GM13977 (cell line): ENCODE measurements at places on chromosomes 7 and 10.

- DNase-seq: no peak
Observed at GRCh38 chr10:71661060-71661622, 58.4 kb downstream of the C10orf105 start.

- DNase-seq: no peak
Observed at GRCh38 chr7:64180989-64181388, 26.0 kb upstream of the ZNF735 start.

DNA sequence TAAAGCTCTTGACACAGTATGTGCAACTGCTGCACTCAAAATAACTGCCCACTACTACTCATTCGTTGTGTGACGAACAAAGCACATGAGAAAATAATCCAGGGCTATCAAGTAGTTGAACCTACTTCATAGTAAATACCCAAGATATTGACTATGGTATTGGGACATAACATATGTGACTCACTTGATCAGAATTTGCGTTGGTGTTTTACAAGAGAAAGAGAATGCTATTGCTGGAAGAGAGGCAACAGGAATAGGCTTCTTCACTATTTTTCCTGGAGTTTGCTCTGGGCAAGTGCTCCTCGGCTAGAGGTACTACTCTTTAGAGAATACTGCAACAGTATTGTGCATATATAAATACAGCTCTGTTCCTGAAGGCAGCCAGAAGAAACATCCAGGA lies 2.5 kb downstream of the DGKB start:
- no peak for DNase-seq

DNA sequence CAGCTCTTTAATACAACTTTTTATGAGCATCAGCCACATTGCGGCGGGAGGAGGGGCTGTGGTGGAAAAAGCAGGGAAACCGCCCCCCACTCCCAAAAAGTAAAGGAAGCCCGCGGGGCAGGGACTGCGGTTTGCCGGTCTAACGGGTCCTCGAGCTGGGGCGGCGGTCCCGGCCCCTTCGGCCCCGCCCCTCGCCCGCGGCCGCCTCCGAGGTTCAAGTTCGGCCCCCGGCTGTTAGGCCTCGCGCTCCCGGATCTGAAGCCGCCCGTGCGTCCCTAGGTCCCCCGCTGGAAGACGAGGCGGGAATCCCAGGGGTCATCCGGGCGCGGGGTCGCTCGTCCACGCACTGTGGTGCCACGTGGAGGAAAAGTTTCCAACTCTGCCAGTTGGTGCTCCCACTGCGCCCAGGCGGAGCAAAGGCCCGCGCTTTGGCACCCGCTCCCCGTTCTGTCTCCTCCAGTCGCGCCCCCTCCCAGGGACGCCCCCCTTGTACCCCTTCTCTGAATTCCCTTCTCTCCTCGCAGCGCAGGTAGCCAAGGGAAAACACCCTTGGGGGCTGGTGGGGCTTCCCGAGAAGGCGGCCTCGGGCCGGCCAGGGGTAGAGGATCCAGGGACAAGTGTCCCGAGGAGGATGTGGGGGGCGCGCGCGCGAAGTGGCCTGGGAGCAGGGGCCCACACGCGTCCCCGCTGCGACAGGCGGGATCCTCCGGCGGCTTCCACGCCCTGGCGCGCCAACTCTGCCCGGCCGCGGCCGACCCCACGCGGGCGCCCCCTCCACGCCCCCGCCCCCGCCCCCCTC lies 798 bp upstream of the AUTS2 start:
- DNase-seq: peak; percentile 42

DNA sequence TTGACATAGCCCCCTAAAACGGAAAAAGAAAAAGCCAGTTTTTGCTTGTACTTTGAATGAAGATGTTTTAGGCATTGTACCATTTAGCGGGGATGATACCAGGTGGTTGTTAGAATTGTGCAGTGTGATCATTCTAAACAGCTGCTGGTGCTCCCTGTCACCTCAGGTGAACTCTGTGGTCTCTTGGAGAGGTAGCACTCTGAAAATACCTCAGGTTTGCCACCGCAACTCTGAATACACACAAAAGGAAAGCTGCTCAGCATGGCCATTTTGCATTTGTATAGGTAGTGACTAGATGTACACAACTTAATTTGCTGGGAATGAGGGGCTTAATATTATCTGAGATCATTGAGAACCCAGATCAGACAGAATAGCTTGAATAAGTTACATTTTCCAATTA lies 52.6 kb downstream of the PLEKHA8 start:
- DNase-seq: no peak

DNA sequence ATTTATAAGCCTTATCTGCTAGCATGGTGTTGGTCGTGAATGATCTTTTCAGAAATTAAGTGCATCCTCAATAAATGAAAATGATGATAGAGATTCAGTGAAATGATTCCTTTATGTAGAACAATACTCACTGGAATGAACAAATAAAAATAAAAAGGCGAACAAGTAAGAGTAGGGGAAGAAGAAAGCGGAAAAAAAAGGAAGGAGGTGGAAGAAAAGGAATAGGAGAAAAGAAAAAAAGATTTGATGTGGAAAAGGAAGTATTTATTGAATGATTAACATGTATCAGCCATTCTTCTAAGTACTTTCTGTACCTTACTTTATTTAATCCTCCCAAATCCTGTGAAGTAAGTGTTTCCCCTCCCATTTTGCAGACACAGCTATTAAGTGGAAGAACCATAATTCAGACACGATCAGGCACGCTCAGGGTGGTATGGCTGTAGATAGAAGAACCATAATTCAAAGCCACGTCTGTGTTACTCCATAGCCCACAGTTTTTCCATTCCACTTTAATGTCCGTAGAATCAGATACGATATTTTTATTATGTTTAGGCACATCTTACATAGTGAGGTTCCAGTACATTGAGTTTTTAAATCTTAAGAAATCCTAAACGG lies 156.2 kb upstream of the LAMB4 start:
- DNase-seq: no peak

- DNase-seq: no peak
Observed at GRCh38 chr10:46526682-46527038, 29.8 kb downstream of the GPRIN2 start.

DNA sequence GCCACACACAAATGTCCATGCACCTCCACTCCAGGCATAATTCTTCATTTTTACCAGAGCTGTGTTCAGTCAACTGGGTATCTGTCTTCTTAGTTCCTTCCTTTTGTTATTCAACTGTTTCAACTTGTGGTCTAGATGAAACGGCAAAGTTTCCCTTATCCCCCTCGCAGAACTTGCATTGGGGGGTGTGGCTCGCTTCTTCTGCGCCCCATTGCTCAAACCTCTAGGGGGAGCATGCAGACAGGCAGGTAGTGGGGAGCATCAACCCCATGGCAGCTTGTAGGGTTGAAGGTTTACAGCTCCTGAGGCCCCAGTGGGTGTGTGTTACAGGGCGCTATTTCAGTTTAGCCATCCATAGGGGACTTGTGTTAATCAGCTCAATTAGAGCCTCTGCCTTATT lies 38.3 kb upstream of the COBL start:
- no peak for DNase-seq

- no peak for DNase-seq
Observed at GRCh38 chr7:156100086-156100485, 287.8 kb upstream of the SHH start.

DNA sequence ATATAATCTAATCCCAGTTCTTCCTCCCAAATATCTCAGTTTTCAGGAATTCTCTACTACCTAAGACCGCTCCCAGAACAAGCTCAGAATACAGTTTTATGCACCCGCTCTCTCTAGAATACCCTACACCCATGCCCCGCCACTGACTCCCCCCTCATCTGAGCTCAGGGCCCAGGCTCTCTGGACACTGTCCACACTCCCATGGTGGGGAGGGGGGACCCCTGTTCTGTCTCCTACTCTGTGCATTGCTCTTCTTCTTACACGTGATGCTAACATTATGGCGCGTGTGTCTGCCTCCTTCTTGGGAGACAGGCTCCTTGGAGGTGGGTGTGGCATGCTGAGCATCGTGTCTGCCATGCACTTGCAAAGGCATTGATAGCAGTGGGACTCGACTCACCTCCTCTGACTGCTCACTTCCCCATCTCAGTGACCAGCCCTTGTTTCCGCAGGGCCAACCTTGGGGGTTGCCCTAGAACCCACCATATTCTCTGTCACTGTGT lies 127.9 kb downstream of the TCERG1L start:
- DNase-seq: no peak

DNA sequence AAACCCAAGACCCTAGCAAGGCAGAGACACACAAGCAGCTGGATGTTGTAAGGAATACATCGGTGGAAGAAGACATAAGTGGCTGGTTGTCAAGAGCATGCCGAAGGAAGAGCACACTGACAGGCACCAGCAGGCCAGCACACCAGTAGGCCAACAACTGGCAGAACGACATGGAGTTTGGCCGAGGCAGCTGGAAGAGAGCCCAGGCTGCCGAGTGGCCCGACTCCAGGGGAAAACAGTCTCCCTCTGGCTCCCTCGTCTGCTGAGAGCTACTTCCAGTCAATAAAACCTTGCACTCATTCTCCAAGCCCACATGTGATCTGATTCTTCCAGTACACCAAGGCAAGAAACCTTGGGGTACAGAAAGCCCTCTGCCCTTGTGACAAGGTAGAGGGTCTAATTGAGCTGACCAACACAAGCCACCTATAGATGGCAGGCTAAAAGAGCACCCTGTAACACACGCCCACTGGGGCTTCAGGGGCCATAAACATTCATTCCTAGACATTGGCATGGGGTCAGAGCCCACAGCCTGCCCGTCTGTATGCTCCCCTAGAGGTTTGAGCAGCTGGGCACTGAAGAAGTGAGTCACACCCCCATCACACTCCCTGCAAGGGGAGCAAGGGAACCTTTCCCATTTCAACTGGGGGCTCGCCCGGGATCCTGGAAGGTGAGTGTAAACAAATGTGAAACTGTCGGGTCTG lies 14.7 kb upstream of the TNS3 start:
- no peak for DNase-seq

DNA sequence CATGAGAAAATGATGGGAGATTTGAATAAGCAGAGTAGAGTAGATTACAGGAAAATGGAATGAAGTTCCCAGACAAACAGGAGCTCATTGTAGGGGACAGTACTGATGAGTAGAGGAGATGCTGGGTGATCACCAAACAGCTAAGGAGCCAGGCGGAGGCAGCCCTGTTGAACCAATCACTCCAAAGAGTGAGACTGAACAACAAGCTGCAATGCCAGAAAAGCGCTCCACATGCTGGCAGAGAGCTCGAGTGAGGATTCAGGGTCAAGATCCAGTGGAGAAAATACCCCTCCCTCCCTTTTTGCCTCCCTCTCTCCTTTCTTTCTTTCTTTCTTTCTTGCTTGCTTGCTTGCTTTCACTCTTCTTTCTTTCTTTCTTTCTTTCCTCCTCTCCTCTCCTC lies 133.3 kb downstream of the PFKFB3 start:
- no peak for DNase-seq

GRCh38 chr7:73908123-73908611 lies 47.2 kb downstream of the TMEM270 start:
- DNase-seq: no peak

DNA sequence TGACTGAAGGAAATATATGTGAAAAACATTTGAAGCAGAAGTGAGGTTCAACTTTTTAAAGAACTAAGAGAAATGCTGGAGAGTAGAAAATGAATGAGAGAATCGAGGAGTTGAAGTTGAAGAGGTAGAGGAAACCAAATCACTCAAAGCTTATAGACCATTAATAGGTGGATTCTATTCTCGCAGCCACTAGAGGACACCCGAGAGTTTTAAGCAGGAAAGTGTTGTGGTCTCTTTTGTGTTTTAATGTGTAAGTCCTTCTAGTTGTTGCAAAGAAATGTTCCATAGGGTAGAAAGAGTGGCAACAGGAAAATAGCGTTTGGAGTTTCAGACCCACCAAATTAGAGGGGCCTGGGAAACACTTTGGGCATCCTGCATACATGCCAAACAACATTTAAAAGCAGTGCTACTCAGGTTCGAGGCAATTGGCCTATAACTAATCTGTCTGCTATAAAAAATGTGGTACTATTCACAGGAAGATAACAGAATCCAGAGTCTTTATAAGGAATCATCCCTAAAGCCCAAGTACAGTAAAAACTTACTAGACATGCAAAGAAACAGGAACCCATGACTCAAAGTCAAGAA lies 75.3 kb upstream of the TAS2R16 start:
- DNase-seq: peak; percentile 26

GRCh38 chr10:129532838-129533237 lies 65.8 kb downstream of the MGMT start:
- DNase-seq: no peak

DNA sequence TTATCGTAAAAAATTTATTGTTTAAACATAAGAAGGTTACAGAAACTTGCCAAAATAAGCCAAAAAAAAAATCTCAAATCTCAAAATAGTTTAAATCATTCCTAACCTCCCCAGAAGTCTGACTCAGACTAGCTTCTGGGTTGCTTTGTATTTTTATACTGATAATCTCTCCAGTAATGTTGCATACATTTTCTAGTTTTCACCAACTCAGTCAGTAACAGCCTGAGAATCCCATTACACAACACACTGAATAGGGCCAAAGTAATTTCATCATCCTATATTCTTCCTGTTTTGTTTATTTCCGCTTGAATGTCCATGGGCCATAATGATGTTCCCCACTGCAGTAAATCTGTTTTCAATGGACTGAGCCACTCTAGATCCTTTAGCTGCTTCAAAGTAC lies 478.5 kb downstream of the GPAM start:
- DNase-seq: no peak

- no peak for DNase-seq
Observed at GRCh38 chr10:59878915-59879314, 27.4 kb downstream of the CCDC6 start.

DNA sequence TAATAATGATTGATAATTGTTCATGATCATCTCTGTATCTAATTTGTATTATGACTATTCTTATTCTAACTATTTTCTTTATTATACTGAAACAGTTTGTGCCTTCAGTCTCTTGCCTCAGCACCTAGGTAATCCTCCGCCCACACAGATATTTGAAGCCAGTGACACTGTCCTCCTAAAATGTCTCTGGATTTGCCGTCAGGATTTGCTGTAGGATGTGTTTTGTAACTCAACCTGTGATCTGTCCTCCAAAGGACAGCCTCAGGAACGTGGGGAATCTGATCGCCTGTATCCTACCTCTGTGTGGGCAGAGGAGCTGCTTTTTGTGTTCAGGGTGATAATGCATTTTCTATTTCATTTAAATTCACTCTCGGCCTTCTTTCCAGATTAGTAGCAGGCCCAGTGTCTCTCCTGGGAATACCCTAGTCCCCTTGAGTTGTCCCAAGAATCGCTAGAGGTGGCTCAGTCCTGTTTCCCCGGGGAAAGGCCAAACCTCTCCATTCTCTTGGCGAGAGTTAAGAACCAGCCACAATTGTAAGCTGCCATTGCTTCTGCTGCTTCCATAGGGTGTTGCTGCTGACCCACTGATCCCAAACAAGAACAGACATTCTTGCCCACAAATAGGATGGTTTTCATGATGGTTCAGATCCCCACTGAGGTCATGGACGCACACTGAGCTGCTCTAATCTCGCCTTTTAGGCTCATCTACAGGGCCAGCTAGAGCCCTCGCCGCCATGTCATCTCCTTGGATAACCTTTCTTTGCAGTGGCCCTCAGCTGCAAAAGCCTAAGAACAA lies 136.2 kb upstream of the KCNMA1 start:
- no peak for DNase-seq

DNA sequence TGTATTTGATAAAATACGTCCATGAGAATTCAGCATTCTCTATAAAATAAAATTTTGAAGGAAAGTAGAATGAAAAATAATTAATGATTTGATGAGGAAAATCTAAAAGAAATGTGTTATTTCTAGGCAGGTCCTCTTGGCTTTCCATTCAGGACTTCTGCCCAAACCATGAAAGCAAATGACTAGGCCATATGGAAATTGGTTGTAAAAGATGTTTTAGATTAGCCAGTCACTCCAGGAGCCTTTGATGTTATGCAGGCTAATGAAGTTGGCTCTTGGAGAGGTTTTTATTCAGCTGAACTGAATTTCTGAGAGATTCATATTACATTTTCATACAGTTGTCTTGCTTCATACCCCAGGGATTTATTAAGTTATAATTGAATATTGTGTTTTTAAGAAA lies 452.8 kb downstream of the SDK1 start:
- no peak for DNase-seq
